ENCODE measurements at places on chromosomes 7 and 10.

DNA sequence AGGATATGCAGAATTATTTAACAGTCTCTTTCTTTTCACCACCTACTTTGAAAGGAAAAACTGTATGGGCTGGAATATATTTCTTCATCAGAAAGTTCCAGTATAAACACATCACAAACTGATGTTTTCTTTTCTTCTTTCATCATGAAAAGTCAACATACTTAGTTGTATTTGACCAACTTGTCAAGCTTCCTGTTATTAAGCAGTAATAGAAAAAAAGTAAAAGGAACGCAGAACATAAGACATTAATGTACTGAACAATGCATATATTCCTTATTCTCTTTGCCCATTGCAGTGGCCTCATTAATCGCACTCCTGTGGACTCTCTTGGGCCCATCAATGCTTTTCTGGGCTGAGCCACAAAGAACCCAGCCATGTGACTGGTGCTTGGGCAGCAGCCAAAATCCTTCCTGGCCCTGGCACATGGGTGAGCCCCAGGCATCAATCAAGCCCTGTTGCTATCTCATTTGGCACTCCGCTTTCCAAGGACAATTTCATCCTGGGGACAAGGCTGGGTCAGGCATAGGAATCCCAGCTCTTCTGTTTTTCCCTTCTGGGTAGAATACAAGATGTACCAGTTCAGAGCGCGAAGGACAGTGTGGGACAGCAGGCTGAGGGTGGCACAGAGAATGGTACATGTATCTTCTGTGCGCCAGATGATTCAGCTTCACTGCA, 42.3 kb downstream of the RHOBTB1 start:
- DNase-seq = no peak

DNA sequence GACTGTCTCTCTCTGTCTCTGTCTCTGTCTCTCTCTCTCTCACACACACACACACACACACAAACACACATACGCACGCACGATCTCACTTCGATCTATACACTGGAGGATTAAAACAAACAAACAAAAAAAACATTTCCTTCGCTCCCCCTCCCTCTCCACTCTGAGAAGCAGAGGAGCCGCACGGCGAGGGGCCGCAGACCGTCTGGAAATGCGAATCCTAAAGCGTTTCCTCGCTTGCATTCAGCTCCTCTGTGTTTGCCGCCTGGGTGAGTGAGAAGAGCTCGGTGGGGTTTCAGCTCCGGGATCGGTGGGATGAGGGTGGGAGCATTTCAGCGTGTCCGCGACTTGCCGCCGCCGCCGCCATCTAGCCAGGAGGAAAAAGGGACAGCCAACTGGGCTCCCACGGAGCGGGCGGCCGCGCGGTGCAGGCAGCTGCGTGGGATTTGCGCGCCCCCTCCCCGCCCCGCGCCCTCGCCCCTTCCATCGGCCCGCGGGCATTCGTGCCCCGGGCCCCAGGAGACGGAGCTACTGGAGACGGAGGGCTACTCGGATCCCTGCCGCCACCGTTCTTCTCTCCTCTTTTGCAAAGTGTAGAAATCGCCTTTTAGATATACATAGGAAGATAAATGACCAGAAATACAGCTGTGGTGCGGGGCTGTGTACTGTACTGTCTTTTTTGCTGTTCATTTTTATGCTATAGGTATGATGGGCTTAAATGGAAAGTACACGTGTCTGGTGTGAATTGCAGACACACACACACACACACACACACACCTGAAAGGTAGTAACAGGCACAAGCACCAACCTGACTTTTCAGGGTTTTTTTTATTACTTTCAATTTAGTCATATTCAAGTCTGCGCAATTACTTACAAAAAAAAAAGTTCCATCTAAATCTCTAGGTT, 581 bp downstream of the PTPRZ1 start:
- DNase-seq = no peak

DNA sequence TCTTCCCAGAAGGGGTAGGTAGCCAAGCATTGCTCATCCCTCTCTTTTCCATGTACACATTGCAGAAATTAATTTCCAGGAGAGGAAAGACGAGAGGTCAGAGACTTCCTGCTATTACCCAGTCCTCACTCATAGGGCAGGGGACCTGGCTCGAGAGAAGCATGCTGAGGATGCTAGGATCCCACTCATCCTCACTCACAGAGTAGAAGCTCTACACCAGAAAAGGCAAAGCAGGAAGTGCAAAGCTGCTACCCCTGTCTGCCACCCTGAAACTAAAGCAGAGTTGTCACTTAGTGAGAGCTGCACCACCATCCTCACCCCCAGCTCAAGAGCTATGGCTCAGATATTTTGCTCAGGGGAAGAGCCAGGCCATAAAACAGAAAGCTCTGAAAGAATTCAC, 9.9 kb downstream of the OR9A2 start:
- DNase-seq = no peak

DNA sequence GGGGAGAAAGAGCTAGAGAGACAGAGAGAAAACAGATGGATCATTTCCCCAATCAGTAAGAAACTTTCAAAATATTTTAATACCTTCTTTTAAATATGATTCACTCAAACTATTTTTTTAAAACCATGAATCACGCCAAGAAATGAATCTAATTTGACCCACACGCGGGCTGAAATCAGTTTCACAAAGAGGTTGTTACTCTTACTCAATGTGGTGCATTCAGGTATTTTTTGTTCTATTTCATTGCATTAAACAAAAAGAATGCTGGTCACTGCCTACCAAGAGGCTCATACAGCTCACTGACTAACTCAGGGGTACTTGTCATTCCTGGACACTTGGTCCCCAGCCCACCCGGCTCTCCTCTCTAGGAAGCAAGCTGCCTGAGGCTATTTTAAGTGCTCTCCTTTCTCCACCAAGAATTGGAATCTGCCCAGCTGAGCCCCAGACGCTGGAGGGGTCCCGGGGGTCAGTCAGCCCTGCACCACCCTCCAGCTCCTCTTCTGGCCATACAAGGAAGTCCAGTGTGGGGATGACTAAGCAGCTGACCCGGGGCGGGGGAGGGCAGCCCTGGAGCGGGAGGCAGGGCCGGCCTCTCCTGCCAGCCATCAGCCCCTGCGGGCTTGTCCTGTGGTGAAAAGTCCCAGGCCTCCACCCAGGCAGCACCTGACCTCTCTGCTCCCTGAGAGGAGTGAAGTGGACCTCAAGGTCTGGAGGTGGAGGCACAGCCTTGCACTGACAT, 21.7 kb upstream of the PFKP start:
- DNase-seq = no peak

DNA sequence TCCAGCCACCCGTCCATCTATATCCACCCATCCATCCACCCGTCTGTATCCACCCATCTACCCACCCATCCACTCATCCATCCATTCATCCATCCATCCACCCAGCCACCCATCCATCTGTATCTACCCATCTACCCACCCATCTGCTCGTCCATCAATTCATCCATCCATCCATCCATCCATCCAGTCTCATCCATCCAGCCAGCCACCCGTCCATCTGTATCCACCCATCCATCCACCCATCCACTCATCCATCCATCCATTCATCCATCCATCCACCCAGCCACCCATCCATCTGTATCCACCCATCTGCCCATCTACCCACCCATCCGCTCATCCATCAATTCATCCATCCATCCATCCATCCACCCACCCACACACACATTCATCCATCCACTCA, 73.2 kb downstream of the UNCX start:
- DNase-seq = no peak

DNA sequence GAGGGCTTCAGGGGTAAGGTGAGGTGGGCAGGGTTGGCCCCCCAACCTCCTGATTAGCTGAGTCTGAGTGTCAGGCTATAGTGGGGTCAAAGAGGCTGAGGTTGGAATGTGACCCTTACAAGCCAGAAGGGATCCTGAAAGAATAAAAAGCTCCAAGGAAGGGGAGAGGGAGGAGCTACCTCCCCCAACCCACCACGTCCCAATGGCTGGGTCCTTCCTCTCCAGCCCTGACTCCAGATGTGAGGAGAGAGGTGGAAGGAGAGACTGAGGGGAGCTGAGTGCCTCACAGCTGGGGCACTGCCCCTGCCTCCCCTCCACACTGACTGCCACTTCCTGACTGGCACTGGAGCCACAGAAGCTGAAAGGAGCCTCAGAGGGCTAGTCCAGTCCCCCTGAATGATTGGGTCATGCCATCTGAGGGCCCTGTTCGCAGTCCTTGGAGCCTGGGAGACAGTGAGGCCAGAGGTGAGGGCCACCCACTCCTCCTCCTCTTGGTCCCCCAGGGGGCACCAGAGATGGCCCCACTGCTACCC, 20.6 kb downstream of the IMPDH1 start:
- DNase-seq = no peak

All from effector CD8-positive, alpha-beta T cell (primary cell).